ENCODE measurements at places on chromosomes 7 and 10.

DNA sequence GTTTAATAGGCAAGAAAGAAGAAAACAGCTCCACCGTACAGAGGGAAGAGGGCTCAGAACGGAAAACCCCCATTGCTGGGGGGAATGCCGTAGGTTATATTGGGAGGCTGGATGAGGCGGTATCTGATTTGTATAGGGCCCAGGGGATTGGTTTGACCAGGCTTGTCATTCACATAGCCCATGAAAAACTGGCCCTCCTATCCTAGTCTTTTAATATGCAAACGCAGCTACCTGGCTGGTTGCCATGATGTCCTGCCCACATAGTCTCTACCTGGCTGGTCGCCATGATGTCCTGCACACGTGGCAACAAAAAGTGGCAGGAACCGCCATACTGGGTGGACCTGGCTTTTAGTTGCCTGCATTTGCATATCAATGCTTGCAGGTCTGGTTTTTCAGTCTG, 84.7 kb downstream of the AUTS2 start:
- no peak for DNase-seq

- DNase-seq = no peak
These were observed 82.1 kb downstream of the PKD1L1 start for GRCh38 chr7:47866120-47866519.

DNA sequence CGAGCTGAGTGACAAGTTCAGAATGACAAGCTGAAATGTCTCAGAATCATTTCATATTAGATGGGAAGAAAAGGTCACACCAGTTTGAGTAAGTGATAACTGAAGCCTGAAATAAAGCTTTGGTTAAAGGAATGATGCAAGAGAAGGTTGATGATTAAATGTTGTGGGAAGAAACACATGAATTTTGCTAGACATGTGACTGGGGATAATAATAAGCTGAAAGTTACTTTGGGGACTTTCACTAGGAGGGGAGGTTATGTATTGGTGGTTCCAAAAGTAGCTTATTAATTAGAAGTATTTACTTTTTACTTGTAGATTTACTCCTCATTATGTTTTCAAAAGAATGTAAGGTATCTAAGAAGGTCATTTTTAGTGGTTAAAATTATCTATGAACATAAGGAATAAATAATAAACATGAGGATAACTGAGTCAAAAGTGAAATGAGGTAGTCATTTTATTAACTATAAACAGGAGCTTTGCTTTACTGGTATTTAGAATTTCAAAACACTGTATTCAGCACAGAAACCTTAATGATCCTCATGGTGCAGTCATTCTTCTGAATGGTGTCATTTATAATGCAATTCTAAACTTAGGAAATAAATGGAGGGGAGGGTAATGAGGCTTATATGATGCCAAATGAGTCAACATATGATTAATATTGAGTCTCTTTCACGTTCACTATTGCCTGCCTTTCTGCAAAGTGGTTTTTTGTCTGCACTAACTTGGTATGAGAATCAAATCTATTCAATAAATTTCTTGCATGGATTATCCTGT, 63.7 kb downstream of the PRKG1 start:
- no peak for DNase-seq

GRCh38 chr10:17758200-17758599, 6.2 kb downstream of the TMEM236 start:
- no peak for DNase-seq

- DNase-seq = no peak
These were observed 58.9 kb downstream of the PRKAR2B start for GRCh38 chr7:107103369-107103768.

DNA sequence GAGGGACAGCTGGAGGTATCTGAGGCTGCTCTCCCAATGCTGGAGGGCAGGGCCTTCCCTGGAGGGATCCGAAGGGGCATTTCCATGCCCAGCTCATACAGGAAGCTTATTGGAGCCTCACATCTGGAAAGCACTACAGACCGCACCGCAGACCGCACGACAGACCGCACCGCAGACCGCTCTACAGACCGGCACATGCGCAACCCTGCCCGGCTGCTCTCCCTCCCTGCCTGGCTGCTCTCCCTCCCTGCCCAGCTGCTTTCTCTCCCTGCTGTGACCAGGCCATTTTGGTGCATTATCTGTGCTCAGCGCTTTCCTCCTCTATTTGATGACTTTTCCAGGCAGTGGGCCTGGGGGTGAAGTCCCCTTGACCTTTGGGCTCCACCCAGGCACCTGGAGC, 39.6 kb upstream of the EN2 start:
- no peak for DNase-seq

GRCh38 chr7:155971180-155971770, 159.0 kb upstream of the SHH start:
- no peak for DNase-seq

- no peak for DNase-seq
These were observed 325.4 kb upstream of the SEMA3C start for GRCh38 chr7:81244224-81244623.

- DNase-seq = no peak
These were observed 202.2 kb downstream of the PHF14 start for GRCh38 chr7:11175887-11176286.

- DNase-seq = no peak
These were observed 200.7 kb upstream of the ZMIZ1 start for GRCh38 chr10:78868048-78868447.

DNA sequence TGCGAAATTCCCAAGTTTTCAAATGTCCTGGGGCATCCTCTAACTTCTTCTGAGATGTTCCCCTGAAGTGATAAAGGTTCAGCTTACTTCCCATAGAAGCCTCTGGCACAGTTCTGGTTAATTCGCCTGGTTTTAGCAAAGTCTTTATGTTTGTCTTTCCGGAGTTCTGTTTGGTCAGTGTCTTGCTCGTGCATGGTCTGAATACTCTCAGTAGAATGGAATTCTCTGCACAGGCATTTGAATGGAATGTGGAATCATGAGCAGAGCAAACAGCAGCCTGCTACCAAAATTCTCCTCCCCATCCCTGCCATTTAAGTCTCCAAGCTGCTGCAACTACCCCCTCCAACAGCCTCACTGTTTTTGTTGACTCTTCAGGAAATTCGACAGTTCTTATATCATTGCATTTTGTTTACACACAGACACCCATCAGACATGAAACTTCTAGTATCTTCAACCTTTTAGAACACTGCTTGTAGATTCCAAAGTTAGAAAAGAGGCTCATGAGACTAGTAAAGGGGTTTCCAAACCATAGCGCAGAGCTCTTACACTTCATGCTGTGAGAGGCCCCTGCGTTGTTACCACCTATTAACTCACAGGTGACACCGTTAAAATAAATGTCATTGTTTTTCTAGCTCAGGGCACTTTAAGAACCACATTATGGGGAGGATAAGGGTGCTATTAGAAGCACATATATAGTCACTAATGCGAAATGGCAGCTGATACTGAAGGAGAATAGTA, 129.7 kb downstream of the PLCE1 start:
- no peak for DNase-seq

GRCh38 chr10:6279540-6280267, 77.0 kb downstream of the PFKFB3 start:
- DNase-seq = no peak

GRCh38 chr10:88187472-88187871, 324.0 kb downstream of the PTEN start:
- no peak for DNase-seq

Data from stimulated activated CD4-positive, alpha-beta T cell treated with anti-CD3 and anti-CD28 coated beads, Interleukin-1b, Interleukin-23, amount 100 ng/mL, for 1 hour (primary cell).